ENCODE measurements at places on chromosomes 4 and X.

DNA sequence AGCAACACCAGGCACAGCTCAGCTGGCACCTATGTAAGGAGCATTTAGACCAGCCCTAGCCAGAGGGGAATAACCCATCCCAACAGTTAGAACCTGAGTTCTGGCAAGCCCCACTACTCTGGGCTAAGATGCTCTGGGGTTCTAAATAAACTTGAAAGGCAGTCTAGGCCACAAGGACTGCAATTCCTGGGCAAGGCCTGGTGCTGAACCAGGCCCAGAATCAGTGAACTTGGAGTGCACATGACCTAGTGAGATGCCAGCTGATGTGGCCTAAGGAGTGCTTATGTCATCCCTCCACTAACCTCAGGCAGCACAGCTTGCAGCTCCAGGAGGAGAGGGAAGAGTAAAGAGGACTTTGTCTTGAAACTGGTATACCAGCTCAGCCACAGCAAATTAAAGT is 7.6 kb upstream of the PRRG3 start:
- no peak for DNase-seq

DNA sequence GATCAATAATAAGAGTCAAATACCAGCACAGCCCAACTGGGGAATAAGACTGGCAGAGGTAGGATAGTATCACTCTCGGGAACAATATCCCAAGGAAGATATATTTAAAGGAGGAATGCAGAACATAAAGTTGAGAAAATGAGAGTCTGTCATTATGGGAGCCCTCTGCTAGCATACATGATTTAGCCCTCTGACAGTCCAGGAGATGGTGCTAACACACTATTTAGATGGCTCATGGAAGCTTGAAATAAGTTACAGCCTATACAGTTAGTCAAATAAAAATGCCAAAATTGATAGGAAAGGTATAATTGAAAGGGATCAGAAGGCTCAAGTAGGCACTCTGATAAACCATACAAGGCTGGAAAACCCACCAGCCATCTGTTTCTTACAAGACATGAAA is 201.0 kb upstream of the NEIL3 start:
- DNase-seq = peak; percentile 5

GRCh38 chr4:145019346-145019745 is 78.7 kb downstream of the ANAPC10 start:
- no peak for DNase-seq

GRCh38 chr4:137514406-137515111 is 17.7 kb downstream of the PCDH18 start:
- no peak for DNase-seq

DNA sequence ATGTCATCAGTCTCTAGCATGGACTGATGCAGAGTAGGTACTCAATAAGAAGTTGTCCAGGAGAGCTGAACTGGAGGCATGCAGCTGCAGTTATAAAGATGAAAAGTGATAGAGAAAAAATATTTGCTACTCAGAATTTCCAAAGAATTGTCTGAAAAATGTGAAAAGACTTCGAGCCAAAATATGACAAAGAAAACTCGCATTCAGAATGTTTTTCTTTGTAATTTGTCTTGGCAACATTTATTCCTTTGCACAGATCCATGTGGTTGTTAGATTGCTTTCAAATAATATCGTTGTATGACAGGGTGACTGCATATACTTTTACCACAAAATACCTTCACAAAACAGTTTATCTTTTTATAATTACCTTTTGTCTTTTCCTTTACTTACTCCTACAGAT is 128.0 kb upstream of the SLC4A4 start:
- no peak for DNase-seq

GRCh38 chr4:25160714-25161592 is 704 bp upstream of the SEPSECS start:
- DNase-seq = no peak

GRCh38 chrX:43822014-43822413 is 60.2 kb downstream of the MAOB start:
- no peak for DNase-seq

GRCh38 chr4:632196-632790 is 6.9 kb downstream of the PDE6B start:
- no peak for DNase-seq

- no peak for DNase-seq
These were observed 34.7 kb upstream of the TMEM184C start for GRCh38 chr4:147582386-147583060.

DNA sequence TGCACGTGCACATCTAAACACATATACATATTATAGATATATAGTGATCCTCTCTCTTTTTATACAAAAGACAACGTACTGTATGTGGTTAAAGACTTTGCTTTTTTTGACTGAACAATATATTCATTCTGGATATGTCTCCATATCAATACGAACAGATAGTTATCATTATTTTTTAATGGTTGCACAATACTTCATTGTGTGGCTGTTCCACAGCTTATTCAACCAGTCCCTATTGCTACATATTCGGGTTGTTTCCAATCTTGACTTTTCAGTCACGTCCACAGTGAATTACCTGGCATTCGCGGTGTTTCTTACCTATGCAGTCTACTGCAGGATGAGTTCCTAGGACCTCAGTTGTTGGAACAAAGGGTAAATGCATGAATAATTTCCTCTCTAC is 53.1 kb downstream of the FGFBP1 start:
- DNase-seq = no peak

DNA sequence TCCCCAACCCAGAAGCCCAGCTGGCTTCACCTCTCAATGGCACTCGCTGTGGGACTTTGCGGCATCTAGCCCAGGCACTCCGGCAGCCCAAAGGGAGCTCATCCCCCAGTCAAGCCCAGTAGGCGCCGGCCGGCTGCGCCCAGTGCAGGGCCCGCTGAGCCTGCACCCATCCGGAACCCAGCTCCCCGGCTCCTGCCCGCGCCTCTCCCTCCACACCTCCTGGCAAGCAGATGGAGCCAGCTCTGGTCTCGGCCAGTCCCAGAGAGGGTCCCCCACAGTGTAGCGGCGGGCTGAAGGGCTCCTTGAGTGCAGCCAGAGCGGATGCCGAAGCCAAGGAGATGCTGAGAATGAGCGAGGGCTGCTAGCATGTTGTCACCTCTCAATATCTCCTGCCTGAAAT is 116.8 kb upstream of the UGT8 start:
- DNase-seq = no peak

DNA sequence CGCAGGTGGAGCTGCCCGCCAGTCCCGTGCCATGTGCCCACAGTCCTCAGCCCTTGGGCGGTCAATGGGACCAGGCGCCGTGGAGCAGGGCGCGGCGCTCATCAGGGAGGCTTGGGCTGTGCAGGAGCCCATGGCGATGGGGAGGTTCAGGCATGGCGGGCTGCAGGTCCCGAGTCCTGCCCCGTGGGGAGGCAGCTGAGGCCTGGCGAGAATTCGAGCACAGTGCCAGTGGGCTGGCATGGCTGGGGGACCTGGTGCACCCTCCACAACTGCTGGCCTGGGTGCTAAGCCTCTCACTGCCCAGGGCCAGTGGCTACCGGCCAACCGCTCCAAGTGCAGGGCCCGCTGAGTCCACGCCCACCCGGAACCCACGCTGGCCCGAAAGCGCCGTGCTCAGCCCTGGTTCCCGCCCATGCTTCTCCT is 646.5 kb downstream of the GABRG1 start:
- DNase-seq = no peak

- no peak for DNase-seq
These were observed 41.5 kb downstream of the GPM6A start for GRCh38 chr4:175770555-175770954.

DNA sequence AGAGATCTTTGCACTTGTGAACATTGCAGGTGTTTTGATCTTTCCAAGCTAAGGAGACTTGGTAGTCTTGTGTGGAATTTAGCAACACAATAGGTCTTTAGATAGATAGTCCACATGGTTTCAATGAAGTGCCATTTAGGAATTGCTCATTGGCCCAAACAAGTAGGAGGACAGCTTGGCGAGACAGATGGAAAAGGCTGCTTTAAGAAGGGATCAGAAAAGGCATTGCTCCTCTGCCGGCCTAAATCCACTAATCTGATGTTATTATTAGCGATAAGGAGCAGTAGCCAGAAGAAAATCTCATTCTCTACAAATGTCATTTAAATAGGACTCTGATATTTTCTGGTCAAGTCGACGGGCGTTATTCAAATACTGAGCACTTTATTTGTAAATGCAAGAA is 99.7 kb downstream of the AFF2 start:
- DNase-seq = no peak

- no peak for DNase-seq
These were observed 314.2 kb upstream of the PUDP start for GRCh38 chrX:7462110-7462509.

DNA sequence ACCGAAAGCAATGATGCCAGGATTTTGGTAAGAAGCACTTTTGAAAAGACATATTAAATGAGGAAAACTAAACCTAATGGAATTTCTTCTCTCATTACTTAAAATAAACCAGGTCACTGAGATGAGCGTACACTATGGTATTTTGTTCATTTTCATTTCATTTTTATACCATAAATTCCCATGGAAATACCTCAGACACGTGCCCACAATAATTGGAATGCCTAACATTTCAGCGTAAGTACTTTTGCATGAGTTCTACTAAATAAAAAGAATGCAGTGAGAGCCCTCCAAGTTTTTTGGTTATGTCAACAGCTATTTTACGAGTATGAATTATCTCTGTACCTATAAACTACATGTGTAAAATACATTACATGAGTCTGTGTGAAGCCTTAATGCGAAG is 3.2 kb downstream of the CAMK2D start:
- no peak for DNase-seq

GRCh38 chr4:85362550-85362949 is 112.4 kb upstream of the ARHGAP24 start:
- no peak for DNase-seq

GRCh38 chrX:140799216-140799615 is 89.7 kb downstream of the LINC00632 start:
- DNase-seq = no peak

GRCh38 chrX:127190381-127190780 is 370.9 kb downstream of the PRR32 start:
- DNase-seq = no peak

- DNase-seq = no peak
These were observed 223.7 kb upstream of the DIPK2B start for GRCh38 chrX:45424326-45424725.

GRCh38 chr4:176383273-176384077 is 63.7 kb downstream of the SPCS3 start:
- DNase-seq = no peak

GRCh38 chrX:115894087-115894486 is 276.5 kb upstream of the AGTR2 start:
- DNase-seq = no peak

- DNase-seq = peak; percentile 19
These were observed 304.0 kb downstream of the MAPK10 start for GRCh38 chr4:86055898-86056297.

DNA sequence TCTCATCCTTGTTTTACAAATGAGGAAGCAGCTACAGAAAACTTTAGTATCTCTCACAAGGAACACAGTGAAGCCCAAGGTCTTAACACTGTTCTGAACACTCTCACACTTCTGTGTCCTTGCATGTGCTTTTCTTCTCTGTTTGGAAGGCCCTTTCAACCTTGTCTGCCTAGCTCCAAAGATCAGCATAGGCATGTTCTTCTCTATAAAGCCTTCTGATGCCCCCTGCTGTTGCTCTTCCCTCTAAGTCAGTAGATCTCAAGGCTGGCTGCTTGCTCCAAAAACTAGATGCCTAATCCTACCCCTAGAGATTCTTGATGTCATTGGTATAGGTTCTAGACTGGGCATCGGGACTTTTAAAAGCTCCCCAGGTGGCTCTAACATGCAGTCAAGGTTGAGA is 5.9 kb downstream of the APOO start:
- DNase-seq = no peak

GRCh38 chrX:129963729-129964128 is 18.7 kb upstream of the BCORL1 start:
- no peak for DNase-seq

GRCh38 chr4:142727149-142727548 is 119.0 kb downstream of the INPP4B start:
- DNase-seq = no peak

DNA sequence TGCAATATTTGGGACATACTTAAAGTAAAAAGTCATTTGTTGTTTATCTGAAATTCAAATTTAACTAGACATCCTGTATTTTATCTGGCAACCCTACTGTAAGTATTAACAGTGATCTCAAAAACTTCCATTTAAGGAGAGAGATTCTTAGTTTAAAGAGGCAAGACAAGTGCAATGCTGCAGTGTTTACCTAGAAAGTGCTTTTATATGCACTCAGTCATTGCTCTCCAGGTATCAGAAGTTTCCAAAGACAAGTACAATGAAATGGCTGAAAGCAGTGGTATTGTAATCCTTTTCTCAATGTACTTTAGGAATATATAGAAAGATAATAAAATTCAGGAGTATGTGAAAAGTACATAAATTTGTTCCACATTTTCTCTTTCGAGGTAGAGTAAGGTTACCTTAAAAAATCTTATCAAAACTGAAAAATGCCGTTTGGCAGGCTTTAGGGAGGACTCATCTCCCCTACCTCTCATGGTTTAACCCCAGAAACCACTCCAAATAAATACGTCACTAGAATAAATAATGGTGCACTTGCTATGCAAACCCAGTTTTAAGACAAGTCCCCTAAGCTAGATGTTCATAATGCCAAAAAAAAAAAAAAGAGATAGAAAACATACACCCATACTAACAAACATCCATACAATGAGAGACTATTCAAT is 45.7 kb downstream of the ELF2 start:
- no peak for DNase-seq

DNA sequence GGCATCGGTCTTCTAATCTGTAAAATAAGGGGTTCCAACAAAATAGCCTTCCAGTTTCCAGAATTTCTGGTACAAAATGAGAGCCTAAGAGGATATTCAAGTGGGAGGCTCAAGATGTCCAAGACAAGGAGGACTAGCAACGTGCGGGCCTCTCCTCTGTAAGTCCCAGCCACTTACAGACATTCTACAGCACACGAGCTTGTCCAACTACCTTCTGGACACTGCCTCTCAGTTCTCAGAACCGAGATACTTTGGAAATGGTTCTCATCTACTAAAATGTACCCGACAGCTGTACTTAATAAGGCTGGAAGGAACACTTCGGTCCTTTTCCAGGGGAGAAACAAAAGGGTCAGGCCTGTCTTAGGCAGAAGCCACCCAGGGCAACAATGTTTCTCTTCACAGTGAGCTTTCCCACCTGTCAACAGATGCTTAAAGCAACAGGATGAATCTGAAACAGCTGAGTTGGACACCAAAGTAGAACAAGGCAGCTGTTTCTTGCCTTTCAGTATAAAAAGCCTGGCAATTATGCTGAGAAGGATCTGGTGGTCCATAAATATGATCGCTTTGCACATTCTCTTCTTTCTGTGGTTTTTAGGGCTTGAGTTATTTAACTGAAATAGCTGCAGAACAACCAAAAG is 127.0 kb downstream of the HS6ST2 start:
- DNase-seq = no peak

- DNase-seq = no peak
These were observed 620 bp downstream of the ANAPC10 start for GRCh38 chr4:145097331-145097820.

GRCh38 chr4:25861951-25862410 is 807 bp downstream of the SEL1L3 start:
- DNase-seq = no peak

- no peak for DNase-seq
These were observed 153.7 kb downstream of the EFNB1 start for GRCh38 chrX:68982476-68982875.

GRCh38 chr4:159101988-159102621 is 774 bp upstream of the RAPGEF2 start:
- DNase-seq = no peak
